ENCODE measurements at places on chromosomes 12 and 14.

- DNase-seq = no peak
Measured at GRCh38 chr14:89314274-89314673, 102.8 kb downstream of the FOXN3 start.

GRCh38 chr12:110107369-110108281, 16.5 kb upstream of the IFT81 start:
- DNase-seq = peak; percentile 13

- DNase-seq = no peak
Measured at GRCh38 chr12:113854385-113855142, 111.6 kb downstream of the RBM19 start.

GRCh38 chr14:33030386-33030785, 91.7 kb downstream of the NPAS3 start:
- DNase-seq = no peak

All from NCI-H2171 (cell line).